Parietal lobe (tissue), 2 donors: ENCODE measurements at places on chromosomes 5 and 9. TPM values are rescaled to one million over a fixed set of nuclear protein-coding genes. Genes with fewer than 3 reads are reported as not detected.

KIAA1958 gene
- total RNA-seq, result 31.6 TPM

INSL4 gene
- total RNA-seq, result not detected

SPINK7 gene
- not detected for total RNA-seq

ANKDD1B gene
- 1.3 TPM for total RNA-seq

ADAMTSL1 gene
- 44.1 TPM for total RNA-seq

HSPA9 gene
- total RNA-seq, result 184 TPM

ITK gene
- total RNA-seq, result not detected

GMCL2 gene
- total RNA-seq, result not detected

SLC36A2 gene
- total RNA-seq, result not detected

CTXN3 gene
- 0.63 TPM for total RNA-seq

MSX2 gene
- total RNA-seq, result not detected

FOXD4L6 gene
- 1.3 TPM for total RNA-seq

INSYN2B gene
- 2.2 TPM for total RNA-seq

ANKRD18B gene
- not detected for total RNA-seq

CTSV gene
- 0.94 TPM for total RNA-seq

RNF183 gene
- not detected for total RNA-seq

OLFML2A gene
- 1.6 TPM for total RNA-seq

ANXA2R gene
- 2.5 TPM for total RNA-seq
